Stimulated activated CD4-positive, alpha-beta T cell treated with anti-CD3 and anti-CD28 coated beads, TNF-alpha, amount 100 ng/mL, for 1 hour (primary cell): ENCODE measurements at places on chromosomes 5 and 9.

- peak; percentile 39 for DNase-seq
These were observed 34.4 kb upstream of the SLC6A3 start for GRCh38 chr5:1479581-1480188.

DNA sequence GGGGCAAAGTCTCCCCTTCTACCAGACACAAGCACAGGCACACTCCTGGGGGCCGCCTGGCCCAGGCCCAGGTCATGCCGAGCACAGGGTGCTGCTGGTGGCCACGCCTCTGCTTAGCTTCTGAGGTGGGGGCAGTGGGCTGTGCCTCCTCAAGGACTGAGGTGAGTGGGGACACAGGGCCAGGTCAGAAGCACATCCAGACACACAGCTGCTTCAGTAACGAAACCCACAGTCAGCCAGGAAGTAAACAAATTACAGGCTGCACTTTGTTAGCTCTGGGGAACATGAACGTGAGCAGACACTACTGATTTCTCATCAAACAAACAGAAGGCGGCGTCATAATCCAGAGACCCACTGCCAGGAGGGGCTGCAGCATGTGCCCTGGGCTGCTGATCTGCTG lies 192.4 kb downstream of the HSPA4 start:
- no peak for DNase-seq

DNA sequence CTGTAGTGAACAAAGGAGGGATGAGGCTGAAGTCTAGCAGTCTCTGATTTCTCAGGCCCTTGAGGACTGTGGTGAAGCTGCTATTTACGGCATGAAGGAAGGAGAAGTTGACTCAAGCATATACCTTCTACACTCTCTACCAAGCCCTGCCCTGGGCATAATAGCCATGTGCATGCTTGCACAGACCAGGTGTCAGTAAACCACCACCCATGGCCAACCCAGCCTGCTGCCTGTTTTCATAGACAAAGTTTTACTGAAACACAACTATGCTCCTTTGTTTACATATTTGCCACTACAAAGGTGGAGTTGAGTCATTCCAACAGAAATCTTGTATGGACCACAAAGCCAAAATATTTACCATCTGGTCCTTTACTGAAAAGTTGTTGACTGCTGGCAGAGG lies 126.9 kb downstream of the PAPPA start:
- no peak for DNase-seq

- no peak for DNase-seq
These were observed 33.5 kb upstream of the SUB1 start for GRCh38 chr5:32551865-32552264.

- no peak for DNase-seq
These were observed 605.4 kb upstream of the FAM174A start for GRCh38 chr5:99929806-99930135.

GRCh38 chr9:91223000-91223399 lies 138.7 kb downstream of the AUH start:
- DNase-seq, result no peak

DNA sequence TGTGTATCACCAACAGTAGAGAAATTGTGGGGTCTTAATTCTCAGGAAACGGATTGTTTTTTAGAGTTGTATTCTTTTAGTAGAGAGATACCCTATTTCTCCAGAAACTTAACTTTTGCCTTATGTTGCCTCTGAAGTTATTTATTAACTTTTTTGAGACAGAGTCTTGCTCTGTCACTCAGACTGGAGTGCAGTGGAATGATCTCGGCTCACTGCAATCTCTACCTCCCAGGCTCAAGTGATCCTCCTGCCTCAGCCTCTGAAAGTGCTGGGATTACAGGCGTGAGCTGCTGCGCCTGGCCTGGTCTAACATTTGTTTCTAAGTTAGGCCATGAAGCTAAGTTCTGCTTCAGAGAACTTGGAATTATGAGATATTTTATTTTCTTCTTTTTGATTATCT lies 75.0 kb downstream of the CFAP95 start:
- DNase-seq, result no peak

- no peak for DNase-seq
These were observed 17.4 kb upstream of the ADRB2 start for GRCh38 chr5:148808864-148809642.

GRCh38 chr9:105219291-105219805 lies 25.1 kb upstream of the SLC44A1 start:
- no peak for DNase-seq

DNA sequence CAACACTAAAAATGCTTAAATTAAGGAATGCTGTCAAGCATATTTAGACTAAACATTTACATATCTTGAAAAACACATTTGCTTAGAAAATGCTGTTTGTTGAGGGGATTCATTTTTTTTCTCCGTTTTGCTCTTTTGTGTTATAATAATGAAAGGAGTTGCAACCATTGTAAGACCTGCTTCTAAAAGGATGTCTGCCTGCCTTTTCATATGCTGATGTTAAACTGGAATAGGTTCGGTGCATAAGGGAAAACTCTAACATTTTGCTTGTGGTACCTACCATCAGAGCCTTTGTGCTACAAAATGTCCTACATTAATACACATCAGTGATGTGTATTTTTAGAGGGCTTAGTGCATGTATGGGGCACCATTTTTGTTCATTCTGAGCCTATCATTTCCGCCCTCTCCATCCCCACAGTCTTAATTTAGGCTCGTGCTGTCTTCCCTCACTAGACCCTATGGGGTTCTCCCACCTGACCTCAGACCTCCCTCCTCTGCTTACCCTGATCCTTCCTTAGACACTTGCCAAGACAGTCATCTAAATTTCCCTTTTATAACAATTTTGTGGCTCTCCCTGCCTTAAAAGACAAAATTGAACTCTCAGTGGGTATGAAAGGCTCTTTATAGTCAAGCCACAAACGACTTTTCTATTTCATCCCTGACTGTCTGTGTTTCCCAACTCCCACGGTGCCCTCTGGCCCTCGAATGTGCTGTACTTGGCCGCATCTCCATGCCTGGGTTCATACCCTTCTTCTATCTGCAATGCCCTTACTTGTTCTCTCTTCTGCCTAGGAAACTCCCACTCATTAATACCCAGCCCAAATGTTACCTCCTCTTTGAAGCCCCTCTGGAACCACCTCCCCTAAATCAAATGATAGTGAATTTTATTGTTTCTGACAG lies 61.2 kb downstream of the CMYA5 start:
- no peak for DNase-seq

- DNase-seq, result no peak
These were observed 8.9 kb upstream of the ENTPD8 start for GRCh38 chr9:137449931-137450538.

DNA sequence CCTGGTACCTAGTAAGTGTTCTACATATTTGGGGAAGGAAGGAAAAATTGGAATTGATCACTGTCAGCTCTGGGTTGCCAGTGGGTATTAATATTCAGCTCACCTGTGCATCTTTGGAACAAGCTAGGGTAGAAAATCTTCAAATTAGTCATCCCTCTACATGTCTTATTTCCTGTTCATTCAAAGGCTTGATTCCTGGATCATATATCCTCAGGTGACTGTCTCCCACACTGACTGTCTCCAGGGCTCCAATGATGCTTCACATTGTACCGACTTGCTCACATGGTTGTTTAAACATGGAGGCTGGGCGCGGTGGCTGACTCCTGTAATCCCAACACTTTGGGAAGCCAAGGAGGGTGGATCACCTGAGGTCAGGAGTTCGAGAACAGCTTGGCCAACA lies 11.6 kb upstream of the SUSD1 start:
- DNase-seq, result no peak

DNA sequence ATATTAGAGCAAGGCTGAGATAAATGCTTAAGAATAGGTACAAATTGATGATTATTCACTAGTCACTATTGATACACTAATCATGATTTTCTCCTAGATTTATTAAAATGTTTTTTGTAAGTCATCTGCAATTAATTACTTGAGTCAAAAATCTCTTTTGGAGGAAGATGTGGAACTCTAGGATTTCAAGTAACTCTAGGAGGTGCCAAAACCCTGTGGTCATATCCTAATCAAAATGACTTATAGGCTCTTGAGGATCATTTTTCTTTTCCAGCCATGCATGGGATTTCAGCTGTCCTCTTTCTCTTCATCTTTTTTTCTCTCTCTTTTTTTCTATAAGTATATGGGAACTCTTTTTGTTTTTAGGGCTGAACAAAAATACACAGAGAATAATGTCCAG lies 141.8 kb upstream of the CD180 start:
- DNase-seq, result no peak

DNA sequence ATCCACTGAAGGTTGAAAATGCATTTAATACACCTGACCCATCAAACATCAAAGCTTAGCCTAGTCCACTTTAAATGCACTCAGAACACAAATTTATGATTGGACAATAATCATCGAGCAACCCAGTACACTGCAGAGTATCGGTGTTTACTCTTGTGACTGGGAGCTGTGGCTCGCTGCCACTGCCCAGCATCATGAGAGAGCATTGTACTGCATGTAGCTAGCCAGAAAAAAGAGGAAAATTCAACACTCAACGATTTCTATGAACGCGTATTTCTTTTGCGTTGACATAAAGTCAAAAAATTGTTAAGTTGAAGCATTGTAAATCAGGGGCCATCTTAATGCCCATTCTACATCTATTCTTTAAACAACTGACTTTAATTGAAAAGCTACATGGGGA lies 95.1 kb upstream of the CD180 start:
- no peak for DNase-seq

DNA sequence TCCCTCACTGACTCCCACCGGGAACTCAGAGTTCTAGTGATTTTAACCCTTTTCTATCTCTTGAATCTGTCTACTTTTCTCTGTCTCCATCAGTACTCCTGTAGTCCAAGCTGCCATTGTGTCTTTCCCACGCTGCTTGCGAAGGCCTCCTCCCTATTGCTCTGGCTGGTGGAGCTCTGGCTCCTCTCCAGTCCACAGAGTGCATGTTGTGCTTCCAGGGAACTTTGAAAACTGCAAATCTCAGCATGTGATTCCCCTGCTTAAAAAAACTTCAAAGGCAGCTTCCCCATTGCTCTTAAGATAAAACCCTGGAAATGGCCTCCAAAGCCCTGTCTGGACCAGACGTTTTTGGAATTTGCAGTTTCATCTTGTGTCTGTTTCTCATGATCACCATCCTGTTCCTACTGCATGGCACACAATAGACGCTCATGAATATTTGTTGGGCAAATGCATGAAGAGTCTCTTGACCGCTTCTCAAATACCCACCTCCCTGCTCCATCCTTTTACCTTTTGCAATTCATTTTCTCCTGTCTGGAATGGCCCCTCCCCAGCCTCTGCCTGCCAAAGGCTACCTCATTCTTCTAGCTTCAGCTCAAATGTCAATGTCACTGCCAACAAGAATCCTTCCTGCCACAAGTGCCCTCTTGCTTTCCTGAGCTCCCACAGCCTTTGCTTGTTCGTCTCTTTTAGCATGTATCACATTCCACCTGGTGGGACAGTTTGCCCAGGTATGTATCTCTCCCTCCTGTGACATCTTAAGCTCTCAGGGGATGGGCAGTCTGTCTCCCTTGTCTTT lies 293.2 kb downstream of the ARHGAP26 start:
- DNase-seq, result no peak

- no peak for DNase-seq
These were observed 159.5 kb upstream of the ACTBL2 start for GRCh38 chr5:57642066-57642465.

GRCh38 chr5:110580625-110581024 lies 145.8 kb downstream of the TMEM232 start:
- DNase-seq, result no peak

GRCh38 chr9:78118742-78119473 lies 87.3 kb upstream of the GNAQ start:
- DNase-seq, result no peak

DNA sequence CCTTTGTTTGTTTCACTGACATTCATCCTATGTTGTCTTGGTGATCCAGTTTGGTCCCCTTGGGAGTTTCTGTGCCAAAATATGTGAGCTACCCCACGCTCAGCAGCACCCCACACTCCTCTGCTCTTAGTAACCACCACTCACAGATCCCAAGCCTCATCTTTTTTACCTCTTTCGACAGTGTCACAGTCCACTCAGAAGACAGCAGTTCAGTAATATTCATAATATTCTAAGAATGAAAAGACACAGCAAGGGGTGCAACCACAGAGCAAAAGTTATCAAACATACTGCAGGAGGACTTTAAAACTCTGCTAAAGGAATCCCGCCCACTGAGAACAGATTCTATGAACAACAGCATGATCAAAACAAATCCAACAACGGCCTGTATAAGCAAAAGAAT lies 28.2 kb downstream of the RNF130 start:
- no peak for DNase-seq

DNA sequence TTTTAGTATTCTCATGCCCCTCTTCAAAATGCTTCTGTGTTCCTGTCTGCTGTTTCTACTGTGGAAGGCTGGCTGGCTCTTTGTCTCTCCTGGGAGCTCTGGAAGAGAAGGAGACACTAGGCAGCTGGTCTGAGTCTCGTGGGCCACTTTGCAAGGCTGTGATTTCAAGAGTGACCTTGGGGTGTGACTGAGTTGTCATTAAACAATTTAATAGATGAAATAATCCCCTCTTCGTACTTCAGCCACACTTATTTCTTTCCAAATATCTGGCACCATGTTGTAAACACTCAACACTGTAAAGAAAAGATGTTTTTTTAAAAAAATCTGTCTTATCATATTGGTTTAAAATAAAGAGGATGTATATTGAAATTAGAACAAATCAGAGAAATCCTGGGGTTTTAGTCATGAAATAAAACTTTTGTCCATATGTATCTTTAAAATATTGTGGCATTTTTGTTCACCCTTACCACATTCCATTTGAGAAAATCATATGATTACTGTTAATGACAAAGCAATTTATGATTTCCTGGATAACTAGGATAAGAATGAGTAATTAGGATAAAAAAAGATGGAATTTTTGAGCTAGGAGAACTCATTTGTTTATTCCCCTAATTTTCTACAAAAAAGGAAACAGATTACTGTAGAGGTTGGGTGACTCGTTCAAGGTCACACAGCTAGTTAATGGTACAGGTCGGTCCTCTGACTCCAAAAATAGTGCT lies 200.8 kb downstream of the MAT2B start:
- no peak for DNase-seq

DNA sequence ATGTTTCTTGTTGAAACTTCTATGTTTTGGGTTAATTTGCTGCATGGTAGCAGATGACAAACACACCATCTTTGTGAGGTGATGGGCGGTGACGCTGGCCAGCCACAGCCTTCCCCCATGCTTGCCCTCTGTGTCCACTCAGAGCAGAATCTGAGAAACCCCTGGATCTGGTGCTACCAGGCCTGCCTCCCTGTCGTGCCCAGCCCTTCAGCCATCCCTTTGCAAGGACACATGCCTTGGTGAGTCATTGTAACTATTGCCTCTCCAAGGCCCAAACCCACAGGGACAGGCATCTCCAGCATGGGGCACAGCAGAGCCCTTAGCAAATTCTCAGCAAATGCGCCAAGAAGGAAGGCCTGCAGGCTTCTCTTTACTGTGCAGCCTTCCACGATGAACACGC lies 48.1 kb upstream of the FCN1 start:
- DNase-seq, result no peak

DNA sequence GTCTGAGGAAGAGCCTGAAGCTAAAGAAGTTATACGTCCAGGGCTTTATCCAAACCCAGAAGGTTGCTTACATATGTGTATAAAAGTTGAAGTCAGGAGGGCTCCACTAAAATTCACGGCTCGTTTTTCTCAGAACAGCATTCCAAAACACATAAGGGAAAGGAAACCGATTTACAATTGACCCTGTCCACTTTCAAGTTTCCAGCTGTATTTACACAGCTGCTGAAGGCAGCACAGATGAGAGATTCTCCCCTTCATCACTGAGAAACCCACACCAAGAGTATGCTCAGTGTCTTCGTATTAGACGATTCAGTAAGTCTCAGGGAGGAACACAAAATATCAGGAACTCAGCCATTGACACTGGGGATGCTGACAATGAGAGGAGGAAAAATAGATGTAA lies 5.9 kb upstream of the NREP start:
- no peak for DNase-seq

- DNase-seq, result no peak
These were observed 33.0 kb upstream of the CHD1 start for GRCh38 chr5:98961665-98962344.
